ENCODE measurements at places on chromosomes 3 and 15.

DNA sequence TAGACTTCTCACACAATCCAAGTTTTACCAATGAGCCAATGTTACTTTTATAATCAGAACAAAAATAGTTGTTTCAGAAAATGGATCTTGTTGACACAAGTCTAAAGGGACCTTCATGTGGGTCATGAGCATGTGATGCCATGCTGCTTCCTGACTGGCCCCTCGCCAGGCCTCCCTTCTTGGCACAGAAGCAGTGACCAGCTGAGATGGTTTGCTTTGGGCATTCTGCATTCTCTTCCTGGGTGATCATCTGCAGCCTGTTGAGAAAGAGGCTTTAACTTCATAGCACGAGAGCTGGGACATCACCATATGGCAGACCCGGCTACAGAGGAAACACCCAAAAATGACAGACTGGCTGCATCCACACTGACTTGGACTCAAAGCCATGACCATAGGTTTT lies 45.7 kb downstream of the TGM4 start:
- no peak for DNase-seq

DNA sequence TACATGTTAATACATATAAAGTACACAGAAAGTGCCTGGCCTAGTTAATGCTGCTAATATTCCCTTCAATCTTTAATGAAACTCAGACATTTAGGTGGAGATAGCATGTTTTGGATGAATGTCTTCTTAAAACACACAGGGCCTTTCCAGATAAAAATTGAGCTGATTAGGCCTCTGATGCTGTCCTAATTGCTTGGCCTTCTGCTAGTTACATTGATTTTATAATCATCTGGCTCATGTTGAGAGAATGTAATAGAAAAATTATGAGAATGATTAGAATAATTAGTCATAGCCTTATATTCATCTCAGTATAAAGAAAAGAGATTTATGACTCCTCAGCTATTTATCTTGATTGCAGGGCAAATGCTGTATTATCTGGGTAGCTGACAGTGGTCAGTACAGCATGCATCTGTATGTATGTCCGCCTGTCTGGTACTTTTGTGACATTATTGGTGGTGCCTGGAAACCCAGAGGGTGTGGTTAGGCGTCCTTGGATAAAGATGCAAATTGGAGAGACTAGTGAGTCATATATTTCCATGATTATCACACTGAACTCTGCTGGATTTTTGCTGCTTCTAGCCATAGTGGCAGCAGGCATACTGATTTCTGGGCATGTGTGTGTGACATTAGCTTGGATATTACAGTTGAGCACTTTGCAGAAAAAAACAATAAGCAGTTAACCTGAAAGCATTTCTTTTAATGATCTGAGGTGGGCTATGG lies 120.8 kb downstream of the FEZF2 start:
- DNase-seq = no peak

GRCh38 chr3:129226374-129226773 lies 23.0 kb upstream of the COPG1 start:
- DNase-seq = no peak

DNA sequence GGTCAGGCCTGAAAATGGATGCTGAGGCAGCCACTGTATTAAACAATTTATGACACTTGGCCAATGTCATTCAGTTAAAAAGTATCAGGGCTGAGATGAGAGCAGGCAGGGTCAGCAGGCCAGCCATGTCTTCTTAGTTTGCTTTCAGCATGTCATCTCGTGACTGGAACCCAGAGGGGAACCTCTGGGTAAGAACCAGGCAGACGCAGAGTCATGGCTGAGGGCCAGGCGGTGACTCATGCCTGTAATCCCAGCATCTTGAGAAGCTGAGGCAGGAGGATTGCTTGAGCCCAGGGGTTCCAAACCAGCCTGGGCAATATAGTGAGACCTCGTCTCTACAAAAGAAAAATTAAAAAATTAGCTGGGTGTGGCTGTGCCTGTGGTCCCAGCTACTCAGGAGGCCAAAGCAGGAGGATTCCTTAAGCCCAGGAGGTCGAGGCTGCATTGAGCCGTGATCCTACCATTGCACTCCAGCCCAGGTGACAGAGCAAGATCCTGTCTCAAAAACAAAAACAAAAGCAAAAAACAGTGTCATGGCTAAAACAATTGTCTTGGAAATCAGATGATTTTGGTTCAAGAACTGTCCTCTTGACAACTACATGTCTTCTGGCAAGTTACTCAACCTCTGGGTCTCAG lies 11.7 kb downstream of the BCL2L10 start:
- no peak for DNase-seq

- DNase-seq = no peak
Observed at GRCh38 chr15:61798631-61799030, 261.6 kb downstream of the VPS13C start.

DNA sequence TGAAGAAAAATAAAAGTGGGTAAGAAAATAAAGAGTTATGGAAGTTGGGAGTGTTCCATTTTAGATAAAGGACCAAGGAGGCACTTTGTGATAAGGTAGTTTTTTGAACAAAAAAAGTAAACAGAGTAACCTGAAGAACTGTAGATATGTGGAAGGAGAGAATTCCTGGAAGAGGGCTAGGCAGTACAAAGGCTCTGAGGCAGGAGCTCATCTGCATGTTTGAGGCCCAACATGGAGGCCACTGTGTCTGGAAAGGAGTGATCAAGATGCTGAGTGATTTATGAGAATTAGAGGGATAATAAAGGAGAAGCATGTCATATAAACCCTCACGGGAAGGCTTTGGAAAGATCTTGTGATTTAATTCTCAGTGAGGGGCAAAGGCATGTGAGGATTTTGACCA lies 126.5 kb downstream of the DTWD1 start:
- DNase-seq = no peak
